ENCODE measurements at places on chromosomes 1 and 21. TPM values are rescaled to one million over a fixed set of nuclear protein-coding genes. Genes with fewer than 3 reads are reported as not detected.
A peak's percentile ranks its signal among the peaks of the same experiment; 100 is the strongest.

PLOD1 gene
- total RNA-seq: 65.0 TPM

RGS13 gene
- not detected for total RNA-seq

RGL1 gene
- total RNA-seq: 2.1 TPM

- DNase-seq: peak; percentile 61
These were observed 43.5 kb downstream of the CHIA start for GRCh38 chr1:111334169-111334568.

- DNase-seq: no peak
These were observed 88.3 kb downstream of the COL24A1 start for GRCh38 chr1:86068271-86068721.

- no peak for DNase-seq
These were observed 41.0 kb downstream of the KAZN start for GRCh38 chr1:14639291-14640050.

DNA sequence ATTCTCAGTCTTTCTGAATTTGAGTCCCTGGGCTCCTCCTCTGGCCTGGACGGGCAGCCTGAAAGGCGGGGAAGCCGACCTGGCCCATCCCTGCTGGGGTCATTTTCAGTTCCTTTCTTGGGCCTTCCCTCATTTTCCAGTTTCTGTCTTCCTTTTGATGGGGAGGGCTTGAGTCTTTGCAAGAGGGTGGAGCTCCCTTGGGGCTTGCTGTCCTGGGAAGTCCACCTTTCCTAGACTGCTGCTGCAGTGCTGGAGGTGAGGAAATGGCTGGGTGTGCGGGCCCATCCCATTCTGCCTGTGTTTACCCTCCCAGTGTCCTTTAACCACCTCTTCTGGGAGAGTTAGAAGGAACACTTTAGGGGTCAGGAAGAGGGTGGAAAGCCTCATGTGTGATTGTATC is 40.4 kb upstream of the SYNC start:
- peak; percentile 62 for DNase-seq

- no peak for DNase-seq
These were observed 356.5 kb downstream of the GPATCH2 start for GRCh38 chr1:217274416-217274815.

DNA sequence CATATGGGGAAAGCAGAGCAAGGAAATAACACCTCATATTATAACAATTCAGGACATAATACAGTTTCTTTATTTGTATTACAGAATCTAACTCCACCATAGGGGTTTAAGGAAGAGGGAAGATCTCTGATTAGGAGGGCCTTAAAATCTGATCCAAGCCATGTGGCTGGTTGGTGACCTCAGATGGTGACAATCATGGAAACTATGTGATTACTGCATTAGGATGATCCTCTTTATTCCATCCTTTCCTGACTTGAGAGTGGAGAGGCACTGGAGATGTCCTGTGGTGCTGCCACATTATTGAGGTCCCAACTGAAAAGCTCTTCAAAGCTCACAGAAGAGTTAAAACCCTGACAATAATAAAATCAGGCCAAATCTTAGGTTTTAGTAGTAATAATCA is 168.1 kb upstream of the BEND5 start:
- no peak for DNase-seq

- no peak for DNase-seq
These were observed 34.7 kb upstream of the USP24 start for GRCh38 chr1:55249646-55250398.
